Fibroblast of villous mesenchyme (primary cell): ENCODE measurements at places on chromosomes 4 and X. TPM values are rescaled to one million over a fixed set of nuclear protein-coding genes. Genes with fewer than 3 reads are reported as not detected.

The FAM3A gene
- 23.5 and 24.6 TPM in 2 replicates for total RNA-seq

DNA sequence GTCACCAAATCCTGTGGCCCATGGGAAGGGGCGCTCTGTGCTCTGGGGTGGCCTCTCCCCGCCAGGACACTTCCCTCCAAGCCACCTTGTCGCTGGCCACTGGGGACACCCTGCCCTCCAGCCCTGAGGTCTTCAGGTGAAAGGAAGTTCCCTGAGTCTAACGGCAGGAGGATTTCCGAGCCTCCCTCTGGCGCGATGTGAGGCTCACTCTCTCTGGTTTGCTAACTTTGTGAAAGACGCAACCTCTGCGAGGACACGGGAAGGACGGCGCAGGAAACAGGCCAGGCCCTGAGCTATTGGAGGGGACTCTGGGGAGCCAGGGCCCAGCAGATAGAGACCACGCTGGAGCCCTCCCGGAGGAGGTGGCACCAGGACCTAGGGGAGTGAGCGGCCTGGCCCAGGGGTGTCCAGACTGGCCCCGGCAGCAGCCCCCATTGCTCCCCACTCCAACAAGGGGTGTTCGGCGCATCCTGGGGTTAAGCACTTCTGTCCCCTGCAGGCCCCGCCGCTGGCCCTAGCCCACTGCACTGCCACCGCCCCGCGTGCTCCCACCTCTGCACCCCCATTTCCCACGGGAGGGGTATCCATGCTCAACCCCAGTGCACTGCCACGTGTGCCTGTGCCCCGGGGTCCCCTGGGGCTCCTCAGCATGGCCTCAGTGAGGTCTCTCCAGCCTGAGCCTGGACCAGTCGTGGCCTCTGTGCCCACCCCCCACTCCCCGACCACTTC lies 72.2 kb upstream of the MXD4 start:
- DNase-seq, result no peak

- no peak for DNase-seq
Measured at GRCh38 chrX:130120321-130120731, 10.0 kb upstream of the ELF4 start.

The SH3RF1 gene
- total RNA-seq, result 29.3 and 41.9 TPM in 2 replicates

- peak; percentile 100 for DNase-seq
Measured at GRCh38 chr4:7828011-7828720, 111.5 kb downstream of the AFAP1 start.

- peak; percentile 78 for DNase-seq
Measured at GRCh38 chrX:40171513-40172400, 74.0 kb upstream of the BCOR start.

The RRH gene
- 0.32 TPM in 1 of 2 replicates, not detected in the other for total RNA-seq

The PPA2 gene
- total RNA-seq, result 84.1 and 103 TPM in 2 replicates

DNA sequence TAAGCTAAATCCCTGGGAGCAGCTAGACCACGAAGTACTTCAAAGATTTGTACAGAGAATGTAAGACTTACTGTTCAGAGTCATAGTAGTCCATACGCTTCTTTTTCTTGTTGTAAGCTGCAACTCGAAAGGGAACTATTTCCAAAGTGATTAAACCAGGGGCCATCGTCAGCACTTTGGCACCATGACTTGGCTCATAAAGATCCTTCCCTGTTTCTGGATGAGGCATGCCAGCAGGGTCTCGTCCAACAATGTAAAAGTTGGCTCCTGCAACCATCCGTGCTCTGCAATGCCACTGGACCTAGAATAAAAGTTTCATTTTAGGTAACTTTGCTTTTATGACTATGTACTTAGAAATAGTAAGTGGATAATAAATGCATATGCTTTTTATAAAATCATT lies 88.5 kb downstream of the PAPSS1 start:
- DNase-seq, result no peak

DNA sequence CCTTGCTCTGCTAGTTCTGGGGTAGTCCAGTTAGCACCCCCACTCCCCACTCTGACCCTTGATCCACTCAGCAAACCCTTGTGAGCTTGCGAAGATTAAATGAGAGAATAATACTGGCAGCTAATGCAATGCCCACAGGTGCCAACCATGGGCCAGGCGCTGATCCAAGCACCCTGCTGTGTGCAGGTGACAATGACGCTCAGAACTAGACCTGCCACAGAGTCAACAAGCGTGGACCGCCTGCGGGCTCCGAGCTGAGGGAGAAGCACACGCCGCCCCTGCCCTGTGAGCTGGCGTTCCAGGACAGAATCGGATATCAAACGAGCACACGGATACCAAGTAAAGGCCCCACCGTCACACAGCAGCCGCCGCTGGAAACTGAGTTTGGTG lies 129.2 kb downstream of the FAM53A start:
- DNase-seq, result no peak

DNA sequence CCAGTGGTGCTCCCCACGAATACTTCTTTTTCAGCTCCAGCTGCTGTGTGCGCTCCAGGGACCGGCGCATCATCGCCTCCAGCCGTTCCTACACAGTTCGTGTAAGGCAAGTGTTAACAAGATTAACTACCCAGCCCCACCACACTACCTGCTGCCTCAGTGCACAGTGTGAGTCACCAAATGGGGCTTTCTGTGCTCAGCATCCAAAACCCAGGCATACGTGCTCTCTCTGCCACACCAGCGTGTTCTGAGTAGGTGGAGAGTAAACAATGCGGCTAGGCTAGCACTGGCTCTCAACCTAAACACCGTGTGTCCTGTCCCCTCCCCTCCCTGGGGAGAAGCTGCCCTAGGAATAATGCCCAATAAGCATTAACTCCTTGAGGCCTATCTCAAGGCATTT lies 60.0 kb downstream of the MAP7D2 start:
- no peak for DNase-seq

GRCh38 chr4:2269206-2269531 lies 7.3 kb upstream of the MXD4 start:
- DNase-seq, result no peak

DNA sequence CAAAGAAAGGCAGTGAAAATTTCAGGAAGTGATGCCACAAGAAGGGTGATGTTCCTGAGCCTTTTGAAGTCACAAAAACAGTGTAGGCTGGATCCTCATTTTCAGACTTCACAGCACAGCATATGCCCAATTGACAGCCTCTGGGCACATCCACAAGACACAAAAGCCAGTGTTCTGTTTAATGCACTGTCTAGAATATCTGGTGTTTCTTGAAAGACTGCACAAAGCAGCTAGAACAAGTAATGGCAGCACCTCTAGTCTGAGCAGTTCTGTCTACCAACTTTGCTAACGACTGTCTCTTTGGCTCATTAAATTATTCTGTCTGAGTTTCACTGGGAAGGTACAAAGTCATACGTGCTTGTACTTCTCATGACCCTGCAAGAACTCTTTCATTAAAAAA lies 417.1 kb upstream of the GALNT7 start:
- DNase-seq, result no peak

DNA sequence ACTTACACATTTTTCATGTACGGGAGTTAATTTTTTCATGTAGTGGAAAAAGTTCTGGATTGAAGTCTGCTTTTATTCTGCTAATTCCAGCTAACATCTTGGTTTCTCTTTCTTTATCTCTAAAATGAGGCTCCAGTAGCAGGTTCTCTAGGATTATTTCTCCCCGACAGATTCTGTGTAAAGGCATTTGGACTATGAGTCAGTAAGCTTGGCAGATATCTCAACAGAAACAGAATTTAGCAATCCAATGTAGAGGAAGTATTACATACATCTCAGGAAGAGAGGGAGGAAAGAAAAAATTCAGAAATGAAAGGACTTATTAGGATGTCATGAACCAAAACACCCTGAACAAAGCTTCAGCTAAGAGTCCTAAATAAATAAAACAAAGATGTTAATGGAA lies 1682.3 kb upstream of the TENM3 start:
- DNase-seq, result no peak

DNA sequence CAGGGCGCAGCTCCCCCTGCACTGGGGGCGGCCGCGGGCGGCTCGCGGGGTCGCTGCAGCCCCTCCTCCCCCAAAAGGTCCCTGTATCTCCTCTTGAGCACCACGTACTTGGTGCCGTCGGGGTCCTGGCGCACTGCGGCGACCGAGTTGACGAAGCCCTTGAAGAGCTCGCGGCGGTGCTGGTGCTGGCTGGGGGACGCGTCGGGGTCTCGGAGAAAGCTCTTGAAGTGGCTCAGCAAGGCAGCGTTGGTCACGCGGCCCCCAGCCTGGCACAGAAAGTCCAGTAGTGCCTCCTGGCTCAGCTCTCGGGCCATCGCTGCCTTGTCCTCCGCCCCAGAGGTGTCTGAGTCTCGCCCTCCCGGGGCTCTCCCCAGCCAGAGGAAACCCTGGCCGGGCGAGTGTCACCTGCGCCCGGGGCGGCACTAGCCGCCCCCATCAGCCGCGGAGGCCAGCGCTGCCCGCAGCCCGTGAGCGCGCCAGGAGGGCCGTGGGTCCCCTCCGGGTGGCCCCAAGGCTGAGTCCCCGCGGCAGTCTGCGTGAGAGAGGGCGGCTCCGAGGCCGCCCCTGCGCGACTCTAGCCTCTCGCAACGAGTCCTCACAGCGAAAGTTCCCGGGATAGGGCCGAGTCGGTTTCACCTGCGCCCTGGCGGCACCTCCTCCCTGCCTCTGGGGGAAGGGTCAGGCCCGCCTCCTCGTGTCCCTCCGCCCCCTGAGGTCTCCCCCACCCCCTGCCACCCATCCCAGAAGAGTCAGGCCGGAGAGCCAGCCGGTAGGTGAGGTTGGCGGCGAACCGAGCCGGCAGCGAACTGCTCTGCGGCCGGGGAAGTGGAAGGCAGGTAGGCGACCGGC lies at the start of gene SOWAHB:
Gene SOWAHB (minus strand): TSS at position 609 of the 849 bp plus-strand sequence. CDS start 295 bp downstream, at position 314.
- DNase-seq, result no peak

DNA sequence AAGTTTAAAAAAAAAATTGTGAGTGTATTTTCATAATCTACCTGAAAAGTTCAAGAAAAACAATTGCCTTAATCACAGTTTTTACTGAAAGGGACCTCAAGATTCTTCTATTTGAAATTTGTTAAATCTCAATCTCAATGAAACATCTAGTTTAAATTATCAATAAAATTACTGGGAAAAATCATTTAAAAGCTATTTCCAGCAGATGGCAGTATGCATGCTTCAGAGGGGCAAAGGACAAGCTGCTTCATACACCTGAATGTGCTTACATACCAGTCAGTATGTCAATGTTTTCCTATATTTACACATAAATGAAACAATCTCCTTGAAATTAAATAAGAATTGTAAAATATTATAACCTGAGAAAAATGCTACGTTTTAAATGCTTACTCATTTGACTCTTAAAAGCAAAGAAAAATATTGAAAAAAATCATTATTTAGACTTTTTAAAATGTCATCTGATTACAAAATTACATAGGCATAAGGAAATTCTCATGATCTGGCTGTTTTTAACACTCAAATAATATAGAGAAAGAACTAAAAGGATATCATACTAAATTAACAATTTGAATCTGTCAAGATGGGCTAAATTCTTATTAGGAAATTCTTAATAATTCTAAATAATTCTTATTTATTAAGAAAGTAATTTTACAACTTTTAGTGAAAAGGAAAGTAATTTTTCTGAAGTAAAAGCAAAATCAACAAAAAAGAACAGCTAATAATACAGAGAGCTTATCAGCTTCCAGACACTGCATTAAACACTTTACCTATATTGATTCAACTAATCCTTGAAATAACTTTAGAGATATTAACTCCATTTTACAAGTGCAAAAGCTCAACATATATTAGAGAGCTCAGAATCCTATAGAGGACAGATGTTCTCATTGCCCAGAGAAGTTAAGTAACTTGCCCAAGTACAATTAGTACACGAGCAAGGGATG lies 242.1 kb downstream of the ADAMTS3 start:
- DNase-seq, result peak; percentile 36

The CENPVL2 gene
- total RNA-seq, result not detected in 2 replicates

- peak; percentile 37 for DNase-seq
Measured at GRCh38 chrX:142084611-142085010, 120.5 kb downstream of the MAGEC2 start.

The TMEM144 gene
- 4.2 and 7.3 TPM in 2 replicates for total RNA-seq

- no peak for DNase-seq
Measured at GRCh38 chr4:107562316-107562715, 157.7 kb downstream of the PAPSS1 start.

GRCh38 chr4:16641971-16642370 lies 256.5 kb downstream of the LDB2 start:
- no peak for DNase-seq

DNA sequence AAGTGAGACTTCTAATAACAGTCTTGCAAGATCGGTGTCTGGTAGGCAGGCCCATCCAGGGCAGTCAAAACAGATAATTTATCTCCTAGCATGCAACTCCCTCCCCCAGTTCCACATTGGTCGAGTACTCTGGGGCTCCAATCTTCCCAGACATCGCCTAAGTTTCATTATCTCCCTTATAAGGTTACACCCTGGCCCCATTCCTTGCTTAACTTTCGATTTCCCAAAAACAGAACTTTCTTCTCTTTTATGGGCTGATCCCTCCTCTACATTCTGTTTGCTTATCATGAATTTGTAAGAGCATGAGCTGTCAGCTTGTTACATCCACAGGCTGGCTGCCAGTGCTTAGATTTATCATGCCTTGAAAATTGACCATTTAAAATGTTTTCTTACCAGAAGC lies 471.3 kb downstream of the TECRL start:
- DNase-seq, result peak; percentile 0

GRCh38 chr4:38497121-38497520 lies 166.9 kb upstream of the KLF3 start:
- DNase-seq, result no peak

GRCh38 chr4:58081356-58081755 lies 971.2 kb upstream of the IGFBP7 start:
- no peak for DNase-seq

The GASK1B gene
- total RNA-seq, result 59.6 and 73.8 TPM in 2 replicates

The ZFP92 gene
- total RNA-seq, result 0.32 and 0.43 TPM in 2 replicates

The NIPAL1 gene
- 1.6 and 4.3 TPM in 2 replicates for total RNA-seq

The FAM184B gene
- under 0.01 TPM in 1 of 2 replicates, not detected in the other for total RNA-seq

The PNMA3 gene
- total RNA-seq, result under 0.01 TPM in 1 of 2 replicates, not detected in the other
